ENCODE measurements at places on chromosomes 2 and 18.
A peak's percentile ranks its signal among the peaks of the same experiment; 100 is the strongest.

GRCh38 chr18:36064027-36064808 lies 3.1 kb downstream of the RPRD1A start:
- DNase-seq, result no peak

DNA sequence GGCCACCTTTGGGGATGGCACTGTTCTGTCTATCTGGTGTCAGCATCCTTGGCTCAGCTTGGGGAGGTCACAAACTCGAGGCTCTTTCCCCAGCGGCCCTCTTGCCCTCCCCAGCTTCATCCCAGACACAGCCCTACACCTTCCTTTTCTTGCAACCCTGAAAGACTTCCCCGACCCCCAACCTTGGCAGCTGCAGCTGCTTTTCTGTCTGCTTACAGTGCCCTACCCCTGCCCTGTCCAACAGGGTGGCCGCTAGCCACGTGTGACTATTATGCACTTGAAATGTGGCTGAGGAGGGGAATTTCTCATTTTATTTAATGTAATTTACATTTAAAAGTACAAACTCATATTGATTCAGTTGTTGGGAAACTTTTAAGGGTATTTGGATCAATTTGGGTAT lies 41.3 kb downstream of the NGEF start:
- DNase-seq, result no peak

DNA sequence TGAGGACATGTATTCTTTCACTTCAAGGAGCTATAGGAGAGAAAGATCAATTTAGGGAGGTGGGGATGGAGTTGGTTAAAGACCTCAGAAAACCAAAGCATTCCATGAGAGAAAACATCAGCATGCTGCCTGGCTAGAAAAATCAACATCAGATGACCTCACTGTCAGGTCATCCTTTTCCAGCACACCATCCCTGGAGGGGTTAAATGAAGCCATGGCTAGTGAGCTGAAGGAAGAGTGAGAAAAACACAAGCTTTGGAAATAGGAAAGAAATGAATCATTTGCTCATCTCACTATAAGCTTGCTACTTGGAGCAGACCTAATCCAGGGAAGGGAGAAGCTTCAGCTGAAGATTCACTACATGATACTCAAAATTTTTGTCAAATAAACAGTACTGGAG lies 109.5 kb upstream of the ITGB6 start:
- DNase-seq, result no peak

DNA sequence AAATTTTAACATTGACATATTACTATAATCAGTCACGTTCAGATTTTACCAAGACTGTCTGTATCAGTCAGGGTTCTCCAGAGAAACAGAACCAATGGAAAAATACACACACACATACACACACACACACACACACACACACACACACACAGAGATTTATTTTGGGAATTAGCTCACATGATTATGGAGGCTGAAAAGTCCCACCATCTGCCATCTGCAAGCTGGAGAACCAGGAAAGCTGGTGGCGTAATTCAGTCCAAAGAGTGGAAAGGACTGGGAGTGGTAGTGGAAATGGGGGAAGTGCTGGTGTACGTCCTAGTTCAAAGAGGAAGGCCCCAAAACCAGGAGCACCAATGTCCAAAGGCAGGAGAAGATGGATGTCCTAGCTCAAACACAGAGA lies 166.4 kb downstream of the AKAIN1 start:
- DNase-seq, result no peak

DNA sequence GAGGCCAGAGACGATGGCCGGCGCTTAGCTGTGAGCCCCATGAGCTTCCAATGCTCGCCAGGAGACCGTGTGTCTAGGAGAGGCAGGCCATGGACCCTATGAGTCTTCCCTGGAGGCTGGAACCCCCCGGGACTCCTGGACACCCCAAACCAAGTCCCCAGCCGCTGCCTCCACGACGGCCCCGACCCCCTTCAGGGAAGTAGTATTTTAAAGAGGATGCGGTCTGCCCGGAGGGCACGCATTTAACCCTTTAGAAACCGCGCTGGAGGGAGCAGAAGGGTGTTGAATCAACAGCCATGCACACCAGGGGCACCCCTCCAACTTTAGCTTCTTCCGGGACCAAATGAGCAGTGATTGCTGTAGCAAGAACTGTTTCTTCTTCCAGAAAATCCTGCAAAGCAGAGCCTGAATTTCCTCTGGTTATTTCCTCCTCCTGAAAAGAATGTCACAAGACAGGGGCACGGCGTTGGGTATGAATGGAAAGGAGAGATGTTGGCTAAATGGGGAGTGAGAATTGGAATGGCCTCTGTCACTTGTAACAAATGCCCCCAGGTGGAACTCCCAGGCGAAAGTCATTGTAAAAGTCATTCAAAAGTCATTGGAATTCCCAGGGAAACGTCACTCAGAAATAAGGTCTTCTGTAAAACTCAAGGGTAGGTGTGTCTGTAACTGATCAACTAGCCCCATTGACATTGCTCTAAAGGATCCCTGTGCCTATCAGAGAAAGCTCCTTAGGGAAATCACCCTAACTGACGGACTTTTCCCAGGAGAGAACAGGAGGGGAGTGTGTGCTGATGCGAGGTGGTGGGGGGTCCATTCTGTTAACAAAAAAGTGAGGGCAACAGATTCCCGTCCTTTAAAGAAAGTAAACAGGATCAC lies 5.8 kb upstream of the GBX2 start:
- no peak for DNase-seq

DNA sequence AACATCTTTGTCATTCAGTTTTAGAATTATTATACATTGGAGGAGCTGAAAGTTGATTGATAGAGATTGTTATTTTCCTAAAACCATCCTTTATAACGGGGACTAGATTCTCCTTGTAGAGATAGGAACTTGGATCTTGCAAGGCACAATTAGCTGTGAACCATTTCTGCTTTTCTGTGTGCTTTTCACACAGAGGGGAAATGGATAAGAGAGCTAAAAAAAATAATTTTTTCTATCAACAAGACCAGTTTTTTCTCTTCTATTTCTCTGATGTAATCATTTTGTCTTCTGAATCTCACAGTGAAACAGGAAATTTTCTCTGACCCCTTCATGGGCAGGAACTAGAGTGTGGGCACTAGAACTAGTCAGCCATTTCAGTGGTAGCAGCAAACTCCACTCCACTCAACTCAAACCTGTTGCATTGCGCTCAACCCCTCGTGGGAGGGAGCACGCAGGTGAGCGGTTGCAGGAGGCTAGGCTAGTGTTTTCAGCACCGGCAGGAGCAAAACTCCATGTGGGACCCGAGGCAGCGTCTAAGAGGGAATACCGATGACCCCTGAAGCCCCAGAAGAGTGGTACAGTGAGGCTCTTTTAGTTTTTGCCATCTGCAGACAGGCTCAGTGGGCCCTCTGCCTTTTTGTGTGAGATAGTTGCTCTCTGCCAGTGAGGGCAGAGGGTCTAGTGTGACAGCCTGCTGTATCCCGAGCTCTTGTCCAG lies 24.0 kb upstream of the SLC39A10 start:
- DNase-seq, result no peak

- no peak for DNase-seq
Measured at GRCh38 chr18:55879331-55879730, 291.3 kb upstream of the TCF4 start.

GRCh38 chr2:120917886-120918285 lies 182.2 kb downstream of the GLI2 start:
- DNase-seq, result no peak

GRCh38 chr18:63843008-63843407 lies 44.5 kb upstream of the SERPINB2 start:
- DNase-seq, result no peak

DNA sequence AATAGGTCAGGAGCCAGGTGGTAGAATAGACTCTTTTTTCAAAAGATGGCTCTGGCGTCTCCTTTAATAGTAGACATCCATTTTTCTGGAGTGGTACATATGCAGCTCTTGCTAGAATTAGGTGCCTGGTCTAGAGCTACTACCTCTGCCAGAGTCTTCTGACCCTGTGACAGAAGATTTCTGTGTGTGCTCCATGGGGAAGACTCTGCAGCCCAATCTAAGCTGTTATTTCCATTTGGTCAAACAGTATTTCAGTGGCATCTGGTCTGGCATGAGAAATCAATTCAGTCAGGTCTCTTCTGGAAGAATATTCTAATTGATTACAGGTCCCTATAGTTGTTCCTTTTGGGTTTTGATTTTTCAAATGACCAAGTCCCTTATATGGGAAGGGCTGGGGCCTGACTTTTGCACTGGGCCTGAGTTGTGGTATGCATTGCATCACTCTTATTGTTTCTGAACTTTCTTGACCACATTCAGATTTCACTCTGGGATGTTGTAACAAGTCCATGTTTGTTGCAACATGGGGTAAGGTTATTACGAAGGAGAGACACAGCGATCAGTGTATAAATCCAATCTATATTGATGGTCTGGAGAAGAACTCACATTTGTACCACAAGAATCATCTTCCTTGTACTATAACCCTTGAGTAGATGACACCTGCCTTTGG lies 12.1 kb downstream of the MXD1 start:
- DNase-seq, result no peak

GRCh38 chr2:216490061-216490460 lies 8.6 kb upstream of the RPL37A start:
- peak; percentile 28 for DNase-seq

DNA sequence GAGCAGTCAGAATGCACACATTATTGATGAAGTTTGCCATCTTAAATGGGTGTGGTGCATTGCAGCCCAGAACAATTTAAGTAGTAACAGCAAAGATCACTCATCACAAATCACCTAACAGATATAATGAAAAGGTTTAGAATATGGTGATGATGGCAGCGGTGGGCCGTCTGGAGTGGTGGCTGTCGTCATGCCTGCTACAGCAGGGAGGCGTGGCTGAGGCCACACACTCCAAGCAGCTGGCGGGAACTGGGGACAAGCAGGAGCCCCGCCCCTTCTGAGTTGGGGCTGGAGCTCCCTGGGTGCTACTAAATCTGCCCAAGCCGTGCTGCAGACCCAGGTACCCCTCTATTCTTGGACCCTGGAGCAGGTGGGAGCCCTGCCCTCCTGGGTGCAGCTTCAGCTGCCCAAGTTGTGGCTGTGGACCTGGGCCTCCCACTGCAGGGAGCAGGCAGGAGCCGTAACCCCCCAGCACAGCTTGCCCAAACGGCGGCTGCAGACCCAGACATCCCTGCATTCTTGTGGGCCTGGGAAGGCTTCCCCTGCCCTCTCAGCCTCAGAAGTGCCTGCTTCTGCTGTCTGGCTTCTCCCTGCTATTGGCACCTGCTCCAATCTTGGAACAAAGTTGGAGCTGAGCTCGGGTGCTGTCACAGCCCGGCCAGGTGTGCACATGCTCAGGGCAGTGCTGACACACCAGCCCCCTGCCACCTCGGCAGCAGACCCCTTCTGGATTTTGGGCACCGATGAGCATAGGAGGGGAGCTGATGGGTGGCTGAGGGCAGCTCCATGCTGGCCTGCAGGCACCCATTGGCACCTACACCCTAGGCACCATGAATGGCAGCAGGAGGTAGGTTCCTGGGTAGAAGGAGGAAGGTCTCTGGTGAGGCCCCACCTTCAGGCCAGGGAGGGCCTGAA lies 149.3 kb downstream of the EHBP1 start:
- DNase-seq, result no peak

DNA sequence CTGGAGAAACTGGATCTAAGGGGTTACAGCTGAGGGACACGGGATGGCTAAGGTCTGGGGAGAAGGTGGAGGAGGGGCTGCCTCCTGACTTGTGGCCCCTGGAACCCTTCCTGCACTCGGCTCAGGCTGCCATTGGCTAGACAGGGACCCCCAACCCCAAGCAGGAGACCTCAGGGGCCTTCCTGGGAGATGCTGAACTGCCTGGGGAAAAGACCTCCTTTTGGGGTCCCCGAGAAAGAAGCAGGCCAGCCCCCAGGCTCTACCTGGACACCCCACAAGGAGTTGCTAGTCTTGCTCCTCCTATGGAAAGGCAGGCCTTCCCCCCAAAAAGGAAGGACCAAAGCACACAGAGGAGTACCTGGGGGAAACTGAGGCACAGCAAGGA lies 10.1 kb upstream of the BOK start:
- no peak for DNase-seq

DNA sequence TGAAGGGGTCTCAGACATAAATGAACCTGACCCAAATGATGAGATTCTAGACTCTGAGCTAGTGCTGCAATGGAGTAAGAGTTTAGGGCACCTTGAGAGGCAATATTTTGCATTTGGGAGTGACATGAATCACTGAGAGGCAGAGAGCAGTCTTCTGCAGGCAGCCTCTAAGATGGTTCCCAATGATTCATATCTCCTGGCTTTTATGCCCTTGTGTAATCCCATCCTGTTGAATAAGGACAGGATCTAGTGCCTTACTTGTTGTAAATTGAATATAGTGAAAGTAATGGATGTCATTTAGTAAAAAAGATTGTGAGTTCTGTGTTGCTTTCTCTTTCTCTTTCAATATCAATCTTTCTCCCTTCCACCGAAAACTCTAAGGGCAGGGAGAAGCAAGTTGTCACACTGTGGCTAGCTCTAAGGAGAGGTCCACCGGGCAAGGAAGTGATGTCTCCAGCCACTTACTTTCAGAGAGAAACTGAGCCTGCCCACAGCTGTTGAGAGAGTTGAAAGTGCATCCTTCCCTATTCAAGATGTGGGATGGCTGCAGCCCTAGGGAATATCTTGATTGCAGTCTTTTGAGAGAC lies 144.7 kb downstream of the TRIB2 start:
- DNase-seq, result no peak

DNA sequence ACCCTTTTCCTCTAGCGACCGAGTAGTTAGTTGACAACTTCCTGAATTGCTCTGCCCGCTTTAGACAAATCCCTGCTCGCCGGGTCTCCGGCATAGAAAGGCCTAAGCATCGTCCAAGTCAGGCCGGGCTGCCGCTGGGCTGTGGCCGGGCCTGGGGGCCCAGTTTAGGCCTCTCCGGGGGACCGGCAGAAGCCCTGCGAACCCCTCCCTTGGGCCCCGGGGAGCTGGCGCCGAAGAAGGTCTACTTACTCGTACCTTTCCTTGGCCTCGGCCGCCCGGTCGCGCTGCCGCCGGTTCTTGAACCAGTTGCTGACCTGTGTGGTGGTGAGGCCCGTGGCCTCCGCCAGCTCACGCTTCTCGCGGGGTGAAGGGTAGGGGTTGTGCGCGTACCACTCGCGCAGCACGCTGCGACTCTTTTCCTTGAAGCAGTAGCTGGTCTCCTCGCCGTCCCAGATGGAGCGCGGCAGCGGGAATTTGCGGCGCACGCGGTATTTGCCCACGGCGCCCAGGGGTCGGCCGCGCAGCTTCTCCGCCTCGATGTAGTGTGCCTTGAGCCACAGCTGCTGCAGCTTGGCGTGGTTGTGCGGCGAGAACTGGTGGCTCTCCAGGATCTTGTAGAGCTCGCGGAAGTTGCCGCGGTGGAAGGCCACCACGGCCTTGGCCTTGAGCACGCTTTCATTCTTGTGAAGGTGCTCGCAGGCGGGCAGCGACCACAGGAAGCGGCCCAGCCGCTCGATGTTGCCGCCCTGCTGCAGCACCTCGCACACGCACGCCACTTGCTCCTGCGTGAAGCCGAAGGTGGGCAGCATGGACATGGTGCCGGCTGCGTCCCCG lies 739 bp downstream of the SIX2 start:
- DNase-seq, result no peak

DNA sequence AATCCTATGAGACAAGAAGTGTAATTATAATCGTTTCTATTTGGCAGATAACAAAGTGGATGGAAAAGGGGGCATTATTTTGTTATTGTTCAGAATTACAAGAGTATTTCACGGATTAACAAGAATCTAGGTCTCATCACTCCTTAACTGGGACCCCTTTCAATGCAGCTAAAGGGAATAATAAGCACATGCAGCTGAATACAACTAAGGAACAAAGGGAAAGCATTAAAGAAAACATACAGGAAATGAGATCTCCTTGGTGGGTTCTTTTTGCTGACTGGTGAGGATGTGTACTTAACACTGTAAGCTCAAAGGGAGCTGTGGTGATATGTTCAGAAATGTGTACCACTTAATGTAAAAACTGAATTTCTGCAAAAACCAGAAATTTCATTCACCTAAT lies 140.5 kb upstream of the WDSUB1 start:
- no peak for DNase-seq

- DNase-seq, result no peak
Measured at GRCh38 chr2:68418855-68419254, 48.2 kb downstream of the FBXO48 start.
